Tibial nerve (tissue), 4 donors: ENCODE measurements at places on chromosomes 13 and 19. TPM values are rescaled to one million over a fixed set of nuclear protein-coding genes. Genes with fewer than 3 reads are reported as not detected.

- H3K27ac ChIP-seq = no peak overlapping the region
- H3K36me3 ChIP-seq = no peaks in the 10 kb centered on the region
- H3K27me3 ChIP-seq = no peaks in the 10 kb centered on the region
- H3K4me3 ChIP-seq = no peak overlapping the region
- no peak for DNase-seq
- no peaks in the 10 kb centered on the region for H3K4me1 ChIP-seq
Observed at GRCh38 chr19:52664461-52664860, 26.3 kb upstream of the ZNF83 start.

- H3K36me3 ChIP-seq = no peaks in the 10 kb centered on the region
- DNase-seq = no peak
- H3K27ac ChIP-seq = peak overlapping the region; percentile 31
- no peak overlapping the region for H3K4me3 ChIP-seq
- H3K27me3 ChIP-seq = peaks cover 99% of the 10 kb centered on the region
Observed at GRCh38 chr19:1451916-1452801, 2.2 kb downstream of the APC2 start.

GRCh38 chr13:102947745-102948405 lies 102.0 kb downstream of the ERCC5 start:
- H3K4me1 ChIP-seq = no peaks in the 10 kb centered on the region
- peak; percentile 12 for DNase-seq
- H3K36me3 ChIP-seq = no peaks in the 10 kb centered on the region
- H3K27me3 ChIP-seq = no peaks in the 10 kb centered on the region
- peak overlapping the region; percentile 4 for H3K27ac ChIP-seq
- no peak overlapping the region for H3K4me3 ChIP-seq

DNA sequence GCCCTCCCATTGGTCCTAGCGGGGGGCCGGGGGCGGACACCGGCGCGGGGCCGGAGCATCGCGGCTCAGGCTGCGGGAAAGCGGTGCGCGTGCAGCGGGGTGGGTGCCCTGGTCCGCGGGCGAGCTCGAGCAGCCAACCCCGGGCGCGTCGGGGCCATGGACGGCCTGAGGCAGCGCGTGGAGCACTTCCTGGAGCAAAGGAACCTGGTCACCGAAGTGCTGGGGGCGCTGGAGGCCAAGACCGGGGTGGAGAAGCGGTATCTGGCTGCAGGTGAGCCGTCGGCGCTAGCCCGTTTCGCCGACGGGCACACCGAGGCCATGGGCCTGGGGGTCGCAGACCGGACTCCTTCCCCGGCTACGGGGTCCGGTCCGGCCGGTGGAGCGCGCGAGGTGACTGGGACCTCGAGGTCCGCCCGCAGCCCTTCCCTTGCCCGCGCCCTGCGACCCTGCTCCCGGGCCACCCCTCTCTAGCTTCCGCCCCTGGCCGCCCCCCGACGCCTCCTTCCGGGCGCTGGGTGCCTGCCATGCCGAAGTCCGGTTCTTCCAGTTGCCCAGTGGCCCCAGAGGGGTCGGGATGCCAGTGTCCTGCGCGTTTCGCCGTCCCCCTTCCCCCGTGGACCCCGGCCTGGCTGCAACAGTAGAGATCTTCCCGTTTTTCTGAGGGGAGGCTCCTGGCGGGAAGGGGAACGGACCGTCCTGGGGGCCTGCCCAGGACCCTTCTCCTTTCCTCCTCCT lies at the start of gene REEP6:
Gene REEP6 (plus strand): TSS at position 68 of the 735 bp plus-strand sequence. CDS start 89 bp downstream, at position 157.
- H3K4me3 ChIP-seq = peak within 1 kb of the TSS; percentile 53
- peaks cover 13% of the 10 kb centered on the region for H3K27me3 ChIP-seq
- peak within 1 kb of the TSS; percentile 72 for H3K27ac ChIP-seq
- no peaks in the 10 kb centered on the region for H3K36me3 ChIP-seq

DNA sequence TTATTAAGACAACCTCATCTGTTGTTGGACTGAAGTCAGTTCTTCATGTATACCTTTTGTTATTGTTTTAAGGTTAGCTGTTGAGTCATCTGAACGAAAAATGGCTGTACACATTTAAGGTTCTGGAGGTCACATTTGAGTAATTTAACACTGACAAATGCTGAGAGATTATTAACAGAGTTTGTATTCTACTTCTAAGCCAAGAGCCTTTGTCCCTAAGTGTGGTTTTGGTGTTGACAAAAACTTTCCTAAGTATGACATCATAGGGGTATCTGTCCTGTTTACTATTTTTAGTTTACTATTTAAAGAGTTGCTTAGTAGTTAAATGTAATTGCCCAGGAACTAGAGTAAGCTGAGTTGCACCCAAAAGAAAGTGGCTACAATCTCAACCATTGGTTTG lies 71.9 kb downstream of the CDK8 start:
- H3K27me3 ChIP-seq = no peaks in the 10 kb centered on the region
- no peaks in the 10 kb centered on the region for H3K36me3 ChIP-seq
- H3K27ac ChIP-seq = no peak overlapping the region
- H3K4me3 ChIP-seq = no peak overlapping the region
- DNase-seq = no peak

- no peaks in the 10 kb centered on the region for H3K4me1 ChIP-seq
- no peak overlapping the region for H3K27ac ChIP-seq
- H3K36me3 ChIP-seq = no peaks in the 10 kb centered on the region
- H3K27me3 ChIP-seq = no peaks in the 10 kb centered on the region
- no peak overlapping the region for H3K4me3 ChIP-seq
- DNase-seq = no peak
Observed at GRCh38 chr19:30682146-30682998, 310.2 kb downstream of the ZNF536 start.

DNA sequence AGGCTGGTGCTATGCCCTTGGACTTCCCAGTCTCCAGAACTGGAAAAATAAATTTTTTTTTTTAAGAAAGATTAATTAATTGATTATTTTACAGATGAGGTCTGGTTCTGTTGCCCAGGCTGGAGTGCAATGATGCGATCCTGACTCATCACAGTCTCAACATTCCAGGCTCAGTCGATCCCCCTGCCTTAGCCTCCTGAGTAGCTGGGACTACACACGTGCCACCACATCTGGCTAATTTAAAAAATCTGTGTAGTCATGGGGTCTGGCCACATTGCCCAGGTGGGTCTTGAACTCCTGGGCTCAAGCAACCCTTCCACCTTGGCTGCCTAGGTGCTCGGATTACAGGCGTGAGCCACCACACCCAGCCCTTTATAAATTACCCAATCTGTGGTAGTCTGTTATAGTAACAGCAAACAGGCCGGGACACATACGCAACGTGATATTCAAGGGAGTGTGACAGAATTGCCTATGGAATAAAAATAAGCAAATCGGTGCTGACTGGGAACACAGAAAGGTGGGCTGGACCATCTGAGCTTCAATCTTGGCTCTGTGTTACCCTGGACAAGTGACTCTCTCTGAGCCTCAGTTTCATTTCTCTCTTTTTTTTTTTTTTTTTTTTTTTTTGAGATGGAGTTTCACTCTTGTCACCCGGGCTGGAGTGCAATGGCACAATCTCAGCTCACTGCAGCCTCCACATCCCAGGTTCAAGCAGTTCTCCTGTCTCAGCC lies 42.8 kb downstream of the PIN1 start:
- no peak overlapping the region for H3K27ac ChIP-seq
- no peaks in the 10 kb centered on the region for H3K27me3 ChIP-seq
- DNase-seq = no peak
- no peaks in the 10 kb centered on the region for H3K36me3 ChIP-seq
- no peaks in the 10 kb centered on the region for H3K4me1 ChIP-seq

DNA sequence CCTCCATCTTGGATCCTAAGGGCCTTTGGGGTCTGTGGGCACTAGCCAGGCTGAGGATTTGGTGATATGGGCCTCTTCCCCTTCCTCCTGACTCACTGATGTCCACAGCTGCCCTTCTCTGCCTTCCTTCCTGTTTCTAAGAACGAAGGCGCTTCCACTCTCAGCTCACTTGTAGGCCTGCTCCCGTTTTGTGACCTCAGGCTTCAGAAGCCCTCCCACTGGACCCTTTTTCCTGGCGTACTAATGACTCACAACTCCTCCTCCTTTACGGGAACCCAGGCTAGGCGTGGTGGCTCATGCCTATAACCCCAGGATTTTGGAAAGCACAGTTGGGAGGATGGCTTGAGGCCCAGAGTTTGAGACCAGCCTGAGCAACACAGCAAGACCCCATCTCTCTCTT lies 55.6 kb downstream of the TMED1 start:
- peak overlapping the region; percentile 91 for H3K27ac ChIP-seq
- H3K36me3 ChIP-seq = no peaks in the 10 kb centered on the region
- peaks cover 8% of the 10 kb centered on the region for H3K4me1 ChIP-seq
- no peak for DNase-seq
- H3K4me3 ChIP-seq = no peak overlapping the region
- no peaks in the 10 kb centered on the region for H3K27me3 ChIP-seq

DNA sequence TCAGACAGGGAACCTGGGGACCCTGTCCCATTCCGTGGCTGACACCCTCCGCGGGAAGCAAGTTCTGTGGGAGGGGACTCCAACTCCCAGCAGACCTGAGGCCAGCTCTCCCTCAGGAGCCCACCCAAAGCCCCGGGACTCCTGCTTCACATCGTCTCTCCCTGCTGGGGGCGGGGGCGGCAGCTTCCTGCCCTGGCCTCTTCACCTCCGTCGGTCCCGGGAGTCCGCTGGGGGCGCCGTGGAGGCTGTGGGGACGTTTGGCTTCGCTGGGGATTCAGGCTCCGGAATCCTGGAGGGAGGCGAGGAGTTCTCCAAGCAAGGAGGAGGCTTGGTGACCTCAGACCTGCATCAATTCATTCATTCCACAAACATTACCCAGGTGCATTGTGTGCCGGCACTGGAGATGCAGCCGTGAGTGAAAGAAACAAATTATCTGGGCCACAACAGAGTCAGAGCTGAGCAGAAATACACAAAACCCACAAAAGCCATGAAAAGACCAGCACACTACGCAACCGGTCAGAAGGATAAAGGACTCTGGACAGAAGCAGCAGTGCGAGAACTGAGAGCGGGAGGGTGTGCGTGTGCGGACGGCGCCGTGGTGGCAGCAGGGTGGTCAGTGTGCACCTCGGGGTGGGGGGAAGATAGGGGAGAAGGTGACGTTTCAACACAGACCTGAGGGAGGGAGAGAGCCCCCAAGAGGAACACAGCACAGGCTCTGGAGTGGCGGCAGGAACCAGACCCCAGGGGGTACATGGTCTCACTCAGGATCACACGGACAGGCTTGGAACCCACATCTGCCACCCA lies 19.0 kb downstream of the EPS8L1 start:
- H3K4me1 ChIP-seq = no peaks in the 10 kb centered on the region
- no peak for DNase-seq
- H3K27me3 ChIP-seq = no peaks in the 10 kb centered on the region

GRCh38 chr13:67140006-67140405 lies 90.1 kb downstream of the PCDH9 start:
- no peak for DNase-seq
- no peak overlapping the region for H3K27ac ChIP-seq

- H3K4me3 ChIP-seq = no peak overlapping the region
- no peaks in the 10 kb centered on the region for H3K36me3 ChIP-seq
- H3K27me3 ChIP-seq = no peaks in the 10 kb centered on the region
- peaks cover 24% of the 10 kb centered on the region for H3K4me1 ChIP-seq
- DNase-seq = no peak
- no peak overlapping the region for H3K27ac ChIP-seq
Observed at GRCh38 chr19:52142001-52142595, 2.4 kb upstream of the ZNF616 start.

DNA sequence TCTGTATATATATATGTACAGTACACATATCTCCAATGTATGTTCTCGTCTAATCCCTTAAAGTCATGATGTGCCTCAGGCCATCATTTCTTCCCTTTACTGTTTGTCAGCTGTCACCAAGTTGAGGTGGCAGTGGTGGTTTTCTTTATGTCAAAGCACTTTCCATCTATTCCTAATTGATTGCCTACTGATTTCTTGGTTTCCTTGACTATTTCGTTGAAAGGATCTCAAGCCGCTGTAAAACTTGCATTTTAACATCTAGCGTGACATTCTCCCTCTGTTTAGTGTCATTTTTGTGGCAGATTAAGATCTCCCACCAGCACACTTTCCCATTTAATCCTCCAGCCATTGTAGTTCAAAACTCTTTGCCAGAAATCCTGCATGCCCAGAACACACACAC lies 25.0 kb upstream of the SPART start:
- peaks cover 11% of the 10 kb centered on the region for H3K36me3 ChIP-seq
- H3K4me1 ChIP-seq = no peaks in the 10 kb centered on the region
- no peak overlapping the region for H3K4me3 ChIP-seq
- H3K27ac ChIP-seq = no peak overlapping the region
- no peak for DNase-seq

The TEX101 gene
- total RNA-seq = not detected

DNA sequence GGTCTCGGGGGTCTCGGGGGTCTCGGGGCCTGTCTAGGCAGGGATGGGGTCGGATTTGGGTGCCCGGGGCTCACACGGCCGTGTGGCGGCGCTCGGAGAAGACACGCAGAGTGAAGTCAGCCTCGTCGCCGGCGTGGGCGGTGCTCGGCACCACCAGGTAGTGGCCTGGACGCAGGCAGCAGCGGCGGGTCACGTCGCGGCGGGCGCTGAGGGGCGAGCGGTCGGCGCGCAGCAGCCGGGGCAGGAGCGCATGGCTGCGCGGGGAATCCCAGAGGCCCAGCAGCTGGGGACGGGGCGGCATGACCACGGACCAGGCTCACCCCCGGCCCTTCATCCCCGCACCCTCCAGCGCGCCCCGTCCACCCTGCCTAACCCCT lies 8.2 kb downstream of the CAPN12 start:
- no peaks in the 10 kb centered on the region for H3K36me3 ChIP-seq
- DNase-seq = no peak
- H3K4me1 ChIP-seq = peaks cover 46% of the 10 kb centered on the region
- no peaks in the 10 kb centered on the region for H3K27me3 ChIP-seq
- H3K27ac ChIP-seq = peak overlapping the region; percentile 63

GRCh38 chr19:49391581-49392399 lies 3.7 kb downstream of the KASH5 start:
- peak; percentile 59 for DNase-seq
- no peak overlapping the region for H3K4me3 ChIP-seq
- no peaks in the 10 kb centered on the region for H3K27me3 ChIP-seq
- H3K36me3 ChIP-seq = no peaks in the 10 kb centered on the region

The SULT2B1 gene
- not detected for total RNA-seq

DNA sequence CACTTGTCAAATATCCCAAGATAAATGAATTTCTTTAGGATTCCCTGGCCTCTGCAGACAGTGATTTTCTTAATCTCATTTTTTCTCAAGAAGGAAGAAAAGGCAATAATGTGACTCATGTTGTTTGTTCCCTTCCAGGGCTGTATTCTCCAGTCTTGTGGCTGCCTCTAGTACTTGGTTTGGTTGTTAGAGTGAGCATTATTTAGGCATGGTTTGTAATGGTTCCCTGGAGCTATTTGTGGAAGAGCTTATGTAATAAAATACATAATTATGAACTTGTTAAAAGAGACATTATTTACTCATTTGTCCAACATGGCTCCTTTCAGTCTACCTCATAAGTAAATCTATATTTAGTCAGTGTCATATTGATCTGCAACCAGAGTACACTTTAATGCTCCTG lies 270.4 kb downstream of the DCT start:
- no peaks in the 10 kb centered on the region for H3K27me3 ChIP-seq
- no peak overlapping the region for H3K4me3 ChIP-seq
- H3K4me1 ChIP-seq = no peaks in the 10 kb centered on the region
- H3K27ac ChIP-seq = no peak overlapping the region
- DNase-seq = no peak
- no peaks in the 10 kb centered on the region for H3K36me3 ChIP-seq

The DCLK1 gene
- 63.8 TPM for total RNA-seq

- DNase-seq = no peak
- no peak overlapping the region for H3K4me3 ChIP-seq
- H3K27me3 ChIP-seq = no peaks in the 10 kb centered on the region
- no peak overlapping the region for H3K27ac ChIP-seq
- no peaks in the 10 kb centered on the region for H3K4me1 ChIP-seq
Observed at GRCh38 chr19:29753190-29753933, 38.3 kb upstream of the C19orf12 start.

The CEACAM7 gene
- total RNA-seq = not detected

The HDGFL2 gene
- 54.0 TPM for total RNA-seq

The SIGLEC14 gene
- total RNA-seq = 6.3 TPM

GRCh38 chr13:37383046-37383445 lies 215.5 kb downstream of the POSTN start:
- no peaks in the 10 kb centered on the region for H3K4me1 ChIP-seq
- no peak overlapping the region for H3K27ac ChIP-seq
